ENCODE measurements at places on chromosomes 3 and 15.

DNA sequence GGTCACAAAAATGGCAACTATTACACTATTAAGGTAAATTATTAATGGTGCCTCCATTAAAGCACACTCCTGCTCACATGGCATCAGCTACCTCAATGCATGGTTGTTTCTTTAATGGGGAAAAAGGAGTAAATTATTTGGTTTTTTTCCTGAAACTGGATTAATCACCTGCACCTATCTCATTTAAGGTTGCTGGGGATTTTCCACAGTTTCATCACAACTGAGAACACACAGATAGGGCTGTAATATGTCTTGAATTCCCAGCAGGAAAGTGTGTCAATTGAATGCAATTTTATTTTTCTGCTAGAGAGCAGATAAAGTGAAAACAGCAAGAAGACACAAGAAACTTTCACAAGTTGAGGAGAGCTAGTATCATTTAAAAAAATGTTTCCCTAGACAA is 36.4 kb downstream of the RFTN1 start:
- no peak for DNase-seq

DNA sequence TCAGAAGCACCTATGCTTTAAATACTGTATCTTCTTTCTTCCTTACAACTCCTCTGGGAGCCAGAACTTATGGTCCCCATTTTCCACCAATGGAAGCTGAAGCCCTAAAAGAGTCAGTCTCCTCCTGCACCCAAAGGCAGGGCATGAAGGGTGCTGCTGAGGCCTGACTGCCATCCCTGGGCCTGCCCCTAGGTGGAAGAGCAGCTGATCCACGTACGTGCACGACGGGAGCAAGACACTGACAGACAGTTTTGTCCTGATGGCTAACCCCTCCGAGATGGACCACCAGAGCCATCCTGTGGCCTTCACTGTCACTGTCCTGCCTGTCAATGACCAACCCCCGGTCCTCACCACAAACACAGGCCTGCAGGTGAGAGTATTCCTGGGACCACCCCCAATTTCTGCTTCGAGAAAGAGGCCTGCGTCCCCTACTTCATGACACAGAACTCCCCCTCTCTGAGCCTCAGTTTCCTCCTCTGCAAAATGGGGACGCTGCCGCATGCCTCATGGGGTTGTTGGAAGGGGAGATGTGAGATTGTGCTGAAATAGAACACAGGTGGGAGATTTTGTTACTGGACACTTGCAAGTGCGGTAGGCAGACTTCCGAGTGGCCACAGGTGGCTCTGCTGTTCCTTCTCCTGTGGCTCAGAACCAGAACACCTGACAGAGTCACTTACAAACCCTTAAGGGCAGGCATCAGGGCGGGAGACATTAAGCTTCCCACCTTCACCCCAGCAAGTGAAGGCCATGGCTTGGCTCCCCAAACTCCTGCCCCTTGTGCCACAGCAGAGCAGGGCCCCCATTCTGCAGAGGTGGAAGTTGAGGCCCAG is 175.4 kb downstream of the TBC1D2B start:
- no peak for DNase-seq

- DNase-seq: no peak
Measured at GRCh38 chr3:119434703-119435102, 28.7 kb downstream of the TMEM39A start.

DNA sequence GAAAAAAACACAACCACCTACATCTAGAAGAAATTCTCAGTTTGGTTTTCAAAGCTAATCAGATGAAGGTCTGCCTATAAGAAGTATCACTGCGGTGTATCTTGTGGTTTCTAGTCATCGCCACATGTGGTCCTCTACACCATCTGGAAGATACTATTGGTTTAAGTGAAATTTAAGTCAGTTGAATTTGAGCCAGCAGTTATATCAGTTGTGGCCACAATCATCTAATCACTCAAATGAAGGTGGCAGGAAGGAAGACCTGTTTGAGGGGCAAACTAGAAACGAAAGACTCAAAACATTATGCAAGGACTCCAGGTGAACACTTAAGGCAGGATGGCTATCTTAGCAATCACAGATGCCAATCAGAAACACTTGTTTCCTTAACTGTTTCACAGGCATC is 48.7 kb downstream of the ETV5 start:
- DNase-seq: no peak

- DNase-seq: peak; percentile 91
Measured at GRCh38 chr15:68364028-68364659, 67.8 kb downstream of the ITGA11 start.

DNA sequence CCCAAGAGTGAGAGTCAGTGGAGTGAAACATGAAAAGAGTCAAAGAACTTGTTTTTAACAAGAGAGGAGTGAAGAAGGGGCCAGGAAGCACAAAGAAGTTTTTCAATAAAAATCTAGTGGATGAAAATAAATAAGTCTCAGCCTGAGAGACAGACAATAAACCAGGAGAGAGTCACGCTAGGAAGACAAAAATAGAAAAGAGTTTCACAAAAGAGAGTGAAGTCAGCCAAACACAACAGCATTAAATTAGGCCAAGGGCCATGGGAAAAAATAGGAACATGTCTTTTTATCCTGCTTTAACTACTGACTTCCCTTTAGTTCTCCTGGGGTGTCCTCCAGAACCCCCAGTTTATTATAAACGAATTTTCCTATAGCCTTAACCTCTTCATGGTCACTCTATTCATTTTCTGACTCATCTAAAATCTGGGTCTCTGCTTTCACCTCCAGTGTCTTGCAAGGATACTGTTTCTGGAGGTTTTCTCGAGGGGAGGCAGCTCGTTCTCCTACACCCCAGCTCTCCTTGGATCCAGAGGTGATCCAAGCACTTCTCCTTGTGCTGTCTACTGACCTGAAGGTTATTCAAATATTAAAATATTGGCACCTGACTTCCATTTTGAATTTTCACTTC is 571.5 kb upstream of the PPP2R3A start:
- DNase-seq: no peak

DNA sequence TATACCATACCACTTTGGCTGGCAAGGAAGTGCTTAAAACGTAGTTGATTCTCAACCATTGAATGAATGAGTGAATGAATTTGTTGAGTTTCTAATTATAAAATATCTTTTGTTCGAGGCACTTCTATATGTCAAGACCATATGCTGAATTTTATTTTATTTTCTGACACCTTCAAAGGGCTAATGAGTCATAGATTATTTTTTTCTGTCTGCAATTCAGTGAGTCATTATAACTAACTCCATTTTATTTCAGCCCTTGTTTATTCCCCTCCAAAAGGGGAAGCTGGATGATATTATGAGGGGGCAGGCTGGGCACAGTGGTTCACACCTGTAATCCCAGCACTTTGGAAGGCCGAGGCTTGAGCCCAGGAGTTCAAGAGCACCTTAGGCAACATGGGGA is 142.4 kb downstream of the P2RY1 start:
- no peak for DNase-seq

GRCh38 chr3:69494185-69494584 is 108.3 kb upstream of the FRMD4B start:
- DNase-seq: no peak

DNA sequence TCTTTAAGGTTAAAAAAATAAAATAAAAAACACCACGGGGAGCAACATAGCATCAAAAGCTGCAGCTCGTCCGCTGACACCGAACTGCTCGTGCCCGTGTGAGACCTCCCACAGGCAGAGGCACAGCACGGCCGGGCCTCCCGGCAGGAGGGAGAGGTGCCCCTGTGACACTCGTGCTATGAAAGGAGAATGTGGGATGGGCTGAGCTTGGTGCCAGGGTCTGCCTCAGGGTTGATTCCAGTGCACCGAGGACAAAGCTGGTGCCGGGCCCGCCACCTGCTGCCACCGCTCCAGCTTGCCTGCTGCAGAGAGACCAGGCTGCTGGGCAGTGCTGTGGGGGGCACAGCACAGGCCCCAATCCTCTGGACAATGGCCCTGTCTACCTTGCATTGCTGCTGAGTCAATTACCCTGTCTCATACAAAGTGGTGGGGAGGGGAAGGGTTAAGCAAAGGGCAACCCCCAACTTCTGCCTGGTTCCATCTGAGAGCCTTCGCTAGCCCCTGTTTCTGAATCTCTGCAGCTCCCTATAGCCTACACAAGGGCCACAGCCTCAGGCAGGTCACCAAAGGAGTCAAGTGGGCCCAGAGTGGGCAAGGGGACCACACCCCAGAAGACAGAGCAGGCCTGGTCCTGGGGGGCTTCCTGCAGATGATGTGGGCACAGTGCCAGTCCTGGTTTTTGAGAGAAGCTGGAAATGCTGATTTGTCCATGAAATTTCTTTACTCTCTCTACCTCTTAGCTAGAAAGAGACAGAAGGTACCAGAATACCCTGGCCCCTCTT is 74.0 kb upstream of the SNRPA1 start:
- no peak for DNase-seq

- no peak for DNase-seq
Measured at GRCh38 chr15:91780387-91780786, 73.1 kb upstream of the SLCO3A1 start.

- no peak for DNase-seq
Measured at GRCh38 chr15:70523616-70524015, 239.7 kb downstream of the UACA start.

DNA sequence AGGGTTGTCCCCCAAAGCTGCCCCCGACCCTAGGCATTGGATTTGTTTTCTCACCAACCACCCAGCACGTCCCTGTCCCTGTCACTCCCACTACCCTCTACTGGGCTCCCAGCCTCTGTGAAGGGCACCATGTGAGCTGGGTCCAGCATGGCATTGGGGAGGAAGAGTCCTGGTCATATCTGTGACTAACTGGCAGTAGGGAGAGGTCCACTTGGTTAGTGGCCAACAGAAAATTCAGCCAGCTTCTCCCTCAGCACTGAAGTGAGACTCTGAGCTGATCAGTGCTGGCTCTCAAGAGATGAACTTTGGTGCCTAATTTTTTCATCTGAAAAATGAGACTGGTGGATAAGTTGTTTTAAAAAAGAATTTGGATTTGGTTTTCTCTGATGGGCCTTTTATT is 11.3 kb upstream of the KIF23 start:
- no peak for DNase-seq

- no peak for DNase-seq
Measured at GRCh38 chr3:143207338-143207961, 87.9 kb downstream of the CHST2 start.

DNA sequence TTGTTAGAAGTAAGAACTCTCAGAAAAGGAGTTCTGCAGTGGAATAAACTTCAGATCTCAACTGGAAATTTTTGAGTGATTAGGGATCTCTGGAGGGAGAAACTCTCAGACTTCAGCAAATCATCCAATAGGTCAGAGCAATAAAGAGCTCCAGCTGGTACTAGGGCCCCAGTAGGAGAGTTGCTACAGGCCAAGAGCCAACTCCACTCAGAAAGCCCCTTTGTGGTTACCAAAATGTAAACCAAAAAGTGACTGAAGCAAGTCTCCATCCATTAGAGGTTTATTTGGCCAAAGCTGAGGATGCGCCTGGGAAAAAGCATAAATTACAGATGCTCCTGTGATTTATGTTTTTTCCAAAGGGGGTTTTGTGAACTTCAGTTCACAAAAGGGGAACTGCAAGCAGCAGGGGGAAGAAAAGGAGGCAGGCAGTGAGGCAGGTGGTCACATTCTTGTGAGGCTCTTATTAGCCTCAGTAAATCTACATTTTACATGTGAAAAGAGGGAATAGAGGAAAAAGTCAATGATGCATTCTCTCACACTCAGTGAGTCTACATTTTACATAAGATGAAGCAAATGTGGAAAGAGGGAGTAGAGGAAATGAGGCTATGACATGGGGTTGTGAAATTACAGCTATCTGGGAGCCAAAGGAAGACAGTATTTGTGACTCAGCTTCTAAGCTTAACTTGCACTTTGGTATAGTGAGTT is 92.4 kb upstream of the DAZL start:
- DNase-seq: no peak

- DNase-seq: peak; percentile 95
Measured at GRCh38 chr3:50611464-50612233, at the start of gene CISH. Gene CISH, minus strand, starts transcription at chr3:50611774. Its CDS starts 124 bp downstream, at chr3:50611650.

DNA sequence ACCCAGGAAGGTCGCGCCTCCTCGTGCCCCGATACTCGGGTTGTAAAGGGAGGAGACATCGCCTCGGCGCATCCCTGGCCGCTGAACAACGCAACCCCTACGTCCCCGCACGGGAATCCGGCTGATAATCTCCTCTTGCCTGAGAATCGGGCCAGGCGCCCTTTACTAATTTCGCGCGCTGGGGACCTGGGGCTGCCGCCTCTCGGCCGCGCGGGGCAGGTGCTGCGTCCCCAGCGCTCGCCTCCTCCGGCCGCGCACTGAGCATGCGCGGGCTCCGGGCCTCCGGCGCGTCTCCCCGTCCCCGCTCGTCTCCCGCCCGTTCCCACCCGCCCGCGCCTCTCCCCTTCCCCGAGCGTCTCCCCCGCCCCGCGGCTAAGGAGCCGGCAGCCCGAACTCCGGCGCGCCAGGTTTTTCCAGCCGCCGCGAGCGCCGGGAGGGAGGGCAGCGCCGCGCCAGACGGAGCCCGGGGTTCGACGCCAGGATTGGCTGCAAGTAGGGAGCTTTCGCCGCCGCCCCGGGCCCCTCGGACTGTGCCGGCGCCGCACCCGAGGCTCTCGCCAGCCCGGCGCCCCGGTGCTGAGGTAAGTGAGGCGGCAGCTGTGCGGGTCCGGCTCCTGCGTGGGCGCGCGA is at the start of gene CNTN4:
Gene CNTN4, plus strand, starts transcription at position 469 of the 630 bp plus-strand sequence.
- peak; percentile 64 for DNase-seq

GRCh38 chr15:87578776-87579175 is 677.8 kb downstream of the NTRK3 start:
- no peak for DNase-seq
